ENCODE measurements at places on chromosomes 11 and 22.
A peak's percentile ranks its signal among the peaks of the same experiment; 100 is the strongest.

DNA sequence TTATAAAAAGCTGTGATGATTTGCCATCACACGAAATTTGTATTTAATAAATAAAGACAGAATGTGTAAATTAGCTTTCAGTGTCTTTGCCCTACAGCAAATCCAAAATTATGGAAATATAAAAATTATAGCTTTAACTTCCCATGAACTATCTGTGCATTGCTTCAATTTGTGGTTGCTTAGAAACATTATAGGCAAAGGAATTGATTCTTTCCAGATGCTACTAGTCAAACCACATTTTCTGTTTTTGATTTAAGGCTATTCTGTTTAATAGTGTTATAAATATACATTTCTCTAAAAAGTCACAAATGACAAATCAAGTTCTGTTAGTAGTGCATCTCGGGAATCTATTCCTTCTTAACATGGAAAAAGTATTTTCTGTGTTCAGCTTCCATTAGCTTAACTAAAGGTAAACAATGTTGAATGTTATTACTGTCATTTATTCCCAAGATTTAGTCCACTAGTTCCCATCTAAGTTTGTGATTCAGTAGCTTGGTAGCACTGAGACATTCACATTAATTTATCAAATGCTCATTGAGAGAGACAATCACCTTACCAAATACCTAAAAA lies 1086.3 kb upstream of the CCDC90B start:
- no peak for DNase-seq

DNA sequence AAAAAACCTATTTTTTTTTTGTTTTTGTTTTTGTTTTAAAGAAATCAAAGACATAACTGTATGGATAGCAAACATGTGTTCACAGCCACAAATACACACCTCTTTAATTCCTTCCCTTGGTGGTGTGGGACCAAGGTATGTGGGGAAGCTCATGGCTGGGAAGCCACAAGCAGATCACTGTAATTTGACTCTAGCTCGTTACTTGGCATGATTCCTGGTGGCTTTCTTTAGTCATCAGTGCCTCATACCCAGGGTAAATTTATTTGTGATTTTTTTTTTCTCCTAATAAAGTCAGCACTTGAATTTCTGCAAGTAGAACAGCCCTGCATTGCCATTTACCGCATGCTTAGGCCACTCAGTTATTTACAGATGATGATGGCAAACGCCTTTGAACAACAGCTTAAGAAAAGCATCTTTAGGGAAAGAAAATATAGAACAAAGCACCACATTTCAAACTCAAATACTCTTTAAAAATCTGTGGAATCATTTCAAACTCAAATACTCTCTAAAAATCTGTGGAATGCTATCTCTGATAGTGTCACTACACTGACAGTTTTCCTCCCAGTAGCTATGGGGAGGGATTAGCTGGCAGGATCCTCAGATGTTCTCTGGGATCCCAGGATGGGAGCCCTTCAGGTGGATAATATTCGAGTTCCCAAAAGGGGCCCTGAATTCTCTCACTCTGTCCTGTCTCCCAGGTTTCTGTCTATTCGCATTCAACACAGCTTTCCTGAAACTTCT lies 687.2 kb downstream of the OPCML start:
- peak; percentile 72 for DNase-seq

GRCh38 chr11:27241311-27242122 lies 121.5 kb downstream of the CCDC34 start:
- peak; percentile 87 for DNase-seq

GRCh38 chr22:44188316-44188715 lies 7.6 kb downstream of the PARVG start:
- DNase-seq, result no peak

DNA sequence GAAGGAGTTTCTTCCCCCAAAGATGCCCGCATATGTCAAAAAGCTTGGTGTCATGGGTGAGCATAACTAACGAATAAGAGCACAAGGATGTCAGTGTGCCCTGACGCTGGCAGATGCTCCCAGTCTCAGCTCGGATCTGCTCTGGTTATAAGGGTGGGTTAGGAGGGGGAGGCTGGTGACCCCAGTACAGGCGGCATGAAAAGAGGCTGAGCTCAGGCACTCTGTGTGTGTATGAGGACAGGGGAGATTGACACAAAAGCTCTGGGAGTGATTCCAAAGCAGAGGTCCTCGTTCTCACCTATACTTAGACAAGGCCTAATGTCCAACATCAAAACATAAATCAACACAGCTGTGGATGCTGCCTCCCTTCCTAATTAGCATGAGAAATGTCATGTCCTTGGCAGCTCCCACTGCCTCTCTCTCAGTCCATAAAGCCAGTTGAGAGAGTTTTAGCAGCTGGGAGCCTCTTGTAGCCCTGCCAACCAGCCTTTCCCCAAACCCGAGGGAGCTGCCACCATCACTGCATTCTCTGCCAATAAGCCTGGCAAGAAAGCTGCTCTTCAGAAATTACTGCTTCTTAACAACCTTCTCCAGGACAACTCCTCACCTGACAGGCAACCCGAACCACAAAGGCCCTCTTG lies 59.8 kb downstream of the SC5D start:
- no peak for DNase-seq

GRCh38 chr11:20443596-20443995 lies 56.1 kb downstream of the PRMT3 start:
- peak; percentile 23 for DNase-seq

- DNase-seq, result peak; percentile 70
These were observed 22.6 kb downstream of the APLNR start for GRCh38 chr11:57214494-57214893.

- no peak for DNase-seq
These were observed 90.2 kb downstream of the CCDC73 start for GRCh38 chr11:32704261-32704660.

GRCh38 chr11:20522536-20522935 lies 76.9 kb upstream of the SLC6A5 start:
- no peak for DNase-seq

Data from kidney tubule cell (primary cell).